ENCODE measurements at places on chromosomes 6 and 20.

DNA sequence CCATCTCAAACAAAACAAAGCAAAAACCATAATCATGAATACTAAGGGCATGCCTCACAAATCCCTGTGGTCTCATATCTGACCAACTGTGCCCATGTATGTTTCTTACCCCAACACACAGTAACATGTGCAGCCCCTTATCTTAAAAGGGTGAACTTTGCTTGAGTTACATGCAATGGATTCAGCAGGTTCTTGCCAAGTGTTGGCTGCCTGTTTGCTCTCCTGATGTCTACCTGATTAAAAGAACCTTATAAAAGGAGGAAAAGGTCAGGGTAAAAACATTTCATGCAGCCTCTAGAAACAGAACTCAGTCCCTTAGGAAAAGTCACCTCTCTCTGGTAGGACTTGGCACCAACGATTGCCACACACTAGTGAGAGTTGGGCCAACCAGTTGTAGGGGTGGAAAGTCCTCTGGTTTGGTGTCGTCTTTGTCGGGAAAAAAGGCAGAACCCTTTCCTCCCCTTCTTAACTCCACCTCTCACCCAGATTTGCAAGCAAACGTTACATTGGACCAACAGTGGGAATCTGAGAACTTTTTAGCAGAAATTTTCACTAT is 14.0 kb upstream of the LRRN4 start:
- DNase-seq = no peak

GRCh38 chr6:82363428-82364086 is at the start of gene TPBG:
TSS of gene TPBG (plus strand) at chr6:82363817. CDS start at chr6:82364962, 1,145 bp downstream.
- peak; percentile 9 for DNase-seq

- DNase-seq = peak; percentile 85
Measured at GRCh38 chr20:43938932-43939761, 24.5 kb downstream of the TOX2 start.

- DNase-seq = no peak
Measured at GRCh38 chr6:32700391-32701040, 34.1 kb upstream of the HLA-DQB1 start.

GRCh38 chr6:131042664-131043063 is 20.4 kb downstream of the EPB41L2 start:
- DNase-seq = no peak

DNA sequence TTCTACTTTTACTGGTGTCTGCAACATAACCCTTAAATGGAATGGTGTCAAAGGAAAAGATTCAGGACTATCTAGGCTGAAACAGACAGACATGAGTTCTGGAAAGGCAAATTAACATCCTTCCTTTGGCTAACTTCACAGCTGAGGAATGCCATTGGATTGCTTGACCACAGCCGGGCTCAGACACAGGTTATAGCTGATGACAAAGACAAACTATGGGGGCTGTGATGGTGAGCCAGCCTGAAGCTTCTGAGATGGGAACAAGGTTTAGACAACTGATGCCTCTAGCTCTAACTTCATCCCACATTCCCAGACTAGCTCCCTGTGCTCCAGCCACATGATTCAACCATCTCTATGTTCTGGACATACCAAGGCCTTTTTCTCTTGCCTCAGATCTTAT is 15.3 kb downstream of the POLR1C start:
- DNase-seq = no peak

DNA sequence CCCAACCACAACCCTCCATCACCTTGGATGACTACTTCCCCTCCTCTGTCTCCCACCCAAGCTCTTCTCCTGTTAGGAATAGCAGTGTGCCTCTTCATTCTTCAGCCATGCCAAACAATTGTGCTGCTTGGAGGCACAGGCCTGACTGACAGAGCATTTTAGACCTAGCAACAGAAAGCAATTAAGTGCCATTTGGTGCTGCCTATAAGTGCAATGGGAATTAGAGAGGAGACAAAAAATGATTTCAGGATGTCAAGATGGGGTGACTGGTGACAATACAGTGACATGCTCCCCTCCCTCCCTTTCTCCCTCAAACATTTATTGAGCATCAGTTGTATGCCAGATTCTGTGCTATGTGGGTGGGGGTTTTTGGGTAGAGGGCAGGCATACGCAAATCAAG is 322.6 kb upstream of the MOCS1 start:
- no peak for DNase-seq

DNA sequence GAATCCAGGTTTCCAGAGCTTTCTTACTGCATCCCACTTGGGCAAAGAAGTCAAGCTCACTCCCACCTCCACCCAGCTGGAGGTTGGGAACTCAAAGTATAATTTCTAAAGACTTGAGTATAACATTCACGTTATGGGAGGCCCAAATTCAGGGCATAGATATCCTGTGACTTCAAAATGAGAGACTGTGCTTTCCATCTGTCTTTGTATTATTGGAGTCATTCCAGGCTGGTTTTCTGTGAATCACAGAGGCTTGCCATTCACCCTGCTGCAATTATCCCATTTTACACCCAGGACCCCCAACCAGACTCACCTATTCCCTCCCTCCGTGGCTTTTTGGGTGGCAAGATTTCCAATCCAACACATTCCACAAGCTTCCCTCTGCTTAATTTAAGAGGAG is 19.3 kb upstream of the SRC start:
- no peak for DNase-seq

- no peak for DNase-seq
Measured at GRCh38 chr6:106525107-106525881, 104.0 kb downstream of the RTN4IP1 start.

DNA sequence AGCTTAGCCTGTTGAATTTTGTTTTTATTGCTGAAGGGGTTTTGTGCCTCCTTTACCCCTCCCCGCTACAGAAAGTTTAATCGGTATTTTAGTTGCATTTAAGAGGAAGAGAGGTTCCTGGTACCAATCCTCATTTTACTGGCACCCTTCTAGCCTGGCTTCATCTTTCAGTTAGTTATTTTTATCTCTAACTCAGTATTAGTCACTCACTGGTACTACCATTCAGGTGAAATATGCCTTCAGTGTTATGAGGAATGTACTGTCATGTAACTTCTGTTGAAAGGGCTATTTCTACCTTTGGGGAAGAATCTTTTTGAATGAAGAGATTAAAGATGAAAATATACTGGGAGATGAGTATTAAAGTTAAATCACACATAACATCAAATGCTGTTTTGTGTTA is 211.8 kb downstream of the CDKAL1 start:
- DNase-seq = no peak

DNA sequence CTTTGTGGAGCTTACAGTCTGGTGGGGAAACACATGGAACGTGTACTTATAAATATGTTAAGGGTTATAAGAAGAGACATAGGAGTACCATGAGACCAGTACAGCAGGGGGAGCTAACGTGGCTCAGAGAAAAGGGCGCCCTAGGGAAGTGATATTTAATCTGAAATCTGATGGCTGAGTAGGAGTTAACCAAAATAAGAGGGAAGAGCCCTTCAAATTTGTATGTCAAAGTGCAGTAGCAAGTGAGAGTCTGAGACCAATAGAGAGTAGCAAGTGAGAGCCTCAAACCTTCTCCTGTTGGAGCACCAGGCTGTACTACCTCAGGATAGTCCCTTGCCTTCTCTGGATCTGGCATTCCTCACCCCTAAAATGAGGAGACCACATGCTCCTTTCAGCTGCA is 6.1 kb upstream of the PKIG start:
- DNase-seq = no peak

DNA sequence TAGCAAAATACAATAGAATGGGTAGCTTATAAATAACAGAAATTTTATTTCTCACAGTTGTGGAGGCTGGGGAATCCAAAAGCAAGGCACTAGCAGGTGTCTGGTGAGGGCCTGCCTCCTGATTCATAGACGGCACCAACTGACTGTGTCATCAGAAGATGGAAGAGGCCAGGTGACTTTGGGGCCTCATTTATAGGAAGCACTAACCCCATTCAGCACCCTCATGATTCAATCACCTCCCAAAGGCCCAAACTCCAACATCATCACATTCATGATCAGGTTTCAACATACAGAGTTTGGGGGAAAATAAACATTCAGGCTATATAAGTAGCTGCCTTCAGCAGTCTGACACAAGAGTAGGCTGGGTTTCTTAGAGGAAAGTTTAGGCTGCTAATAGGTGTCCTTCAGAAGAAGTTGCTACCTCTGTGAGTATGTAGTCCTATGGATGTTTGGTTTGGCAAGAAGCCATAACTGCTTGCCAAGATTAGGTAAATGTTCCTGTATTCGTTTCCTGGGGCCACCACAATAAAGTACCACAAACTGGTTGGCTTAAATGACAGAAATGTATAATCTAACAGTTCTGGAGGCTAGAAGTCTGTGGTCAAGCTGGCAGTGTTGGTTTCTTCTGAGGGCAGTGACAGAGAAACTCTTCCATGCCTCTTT is 48.8 kb downstream of the NT5E start:
- DNase-seq = no peak

- no peak for DNase-seq
Measured at GRCh38 chr20:23082846-23083552, 3.1 kb downstream of the CD93 start.

GRCh38 chr6:28838289-28838633 is 85.5 kb downstream of the TRIM27 start:
- peak; percentile 44 for DNase-seq

DNA sequence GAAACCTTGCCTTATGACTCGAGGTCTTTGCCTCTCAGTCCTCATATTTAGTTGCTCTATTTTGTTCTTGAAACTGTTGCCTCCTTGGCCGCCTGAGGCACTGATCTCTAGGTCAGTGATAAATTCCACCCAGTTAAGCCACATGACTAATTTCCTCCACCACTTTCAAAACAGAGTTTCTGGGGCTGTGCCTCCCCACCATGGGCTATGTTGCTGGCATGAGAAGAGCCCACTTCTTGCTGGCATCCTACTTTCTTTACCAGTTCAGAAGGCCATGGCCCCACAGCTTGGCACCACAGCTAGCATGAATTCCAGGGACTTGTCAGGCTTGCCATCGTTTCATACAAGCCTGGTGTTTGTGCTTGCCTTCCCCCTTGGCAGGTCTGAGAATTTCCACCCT is 361.4 kb upstream of the JAG1 start:
- DNase-seq = no peak
